ENCODE measurements at places on chromosomes 1 and 21. TPM values are rescaled to one million over a fixed set of nuclear protein-coding genes. Genes with fewer than 3 reads are reported as not detected.

The SLC45A3 gene
- 2.2 TPM for total RNA-seq

The CDK18 gene
- 14.3 TPM for total RNA-seq

The GBP5 gene
- total RNA-seq = 1.1 TPM

The DENND2D gene
- 5.9 TPM for total RNA-seq

The NR5A2 gene
- 1.1 TPM for total RNA-seq

The HENMT1 gene
- total RNA-seq = 3.9 TPM

The TNFSF4 gene
- total RNA-seq = 1.8 TPM

The KDF1 gene
- total RNA-seq = not detected

The TARDBP gene
- 113 TPM for total RNA-seq

The SAMD11 gene
- total RNA-seq = 4.3 TPM

DNA sequence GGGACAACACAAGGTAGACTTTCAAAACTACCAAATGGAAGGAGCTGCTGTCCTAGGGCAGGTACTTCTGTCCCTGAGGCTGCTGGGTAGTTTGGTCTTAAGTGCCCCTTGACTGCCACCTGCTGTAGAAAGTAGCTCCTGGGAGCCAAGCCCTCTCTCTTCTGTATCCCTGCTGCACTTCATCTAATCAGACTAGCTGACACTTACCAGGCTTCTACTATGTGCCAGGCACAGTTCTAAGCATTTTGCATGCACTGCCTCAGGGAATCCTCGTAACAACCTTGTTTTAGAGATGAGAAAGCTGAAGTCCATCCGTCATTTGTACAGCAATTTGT, 15.9 kb upstream of the SRSF4 start:
- peaks cover 65% of the 10 kb centered on the region for H3K36me3 ChIP-seq
- H3K4me1 ChIP-seq = peaks cover 28% of the 10 kb centered on the region
- H3K4me3 ChIP-seq = no peak overlapping the region
- H3K27me3 ChIP-seq = no peaks in the 10 kb centered on the region

- no peak overlapping the region for H3K27ac ChIP-seq
- H3K4me1 ChIP-seq = no peaks in the 10 kb centered on the region
- no peaks in the 10 kb centered on the region for H3K27me3 ChIP-seq
- no peak overlapping the region for H3K4me3 ChIP-seq
- H3K36me3 ChIP-seq = peaks cover 4% of the 10 kb centered on the region
Measured at GRCh38 chr1:53069265-53069662, 7.3 kb downstream of the PODN start.

GRCh38 chr1:181013144-181013543, 9.5 kb downstream of the STX6 start:
- H3K4me1 ChIP-seq = peaks cover 17% of the 10 kb centered on the region
- H3K36me3 ChIP-seq = no peaks in the 10 kb centered on the region
- H3K4me3 ChIP-seq = no peak overlapping the region

GRCh38 chr21:16588433-16588860, 858.7 kb downstream of the USP25 start:
- no peaks in the 10 kb centered on the region for H3K36me3 ChIP-seq
- H3K4me1 ChIP-seq = peaks cover 25% of the 10 kb centered on the region
- no peaks in the 10 kb centered on the region for H3K27me3 ChIP-seq
- H3K27ac ChIP-seq = peak overlapping the region; percentile 70
- peak overlapping the region; percentile 49 for H3K4me3 ChIP-seq

GRCh38 chr1:24724345-24725208, 20.7 kb upstream of the CLIC4 start:
- no peaks in the 10 kb centered on the region for H3K4me1 ChIP-seq
- no peaks in the 10 kb centered on the region for H3K36me3 ChIP-seq
- no peaks in the 10 kb centered on the region for H3K27me3 ChIP-seq
- H3K4me3 ChIP-seq = no peak overlapping the region

GRCh38 chr1:181482521-181483284, 614 bp upstream of the CACNA1E start:
- H3K27ac ChIP-seq = no peak overlapping the region

DNA sequence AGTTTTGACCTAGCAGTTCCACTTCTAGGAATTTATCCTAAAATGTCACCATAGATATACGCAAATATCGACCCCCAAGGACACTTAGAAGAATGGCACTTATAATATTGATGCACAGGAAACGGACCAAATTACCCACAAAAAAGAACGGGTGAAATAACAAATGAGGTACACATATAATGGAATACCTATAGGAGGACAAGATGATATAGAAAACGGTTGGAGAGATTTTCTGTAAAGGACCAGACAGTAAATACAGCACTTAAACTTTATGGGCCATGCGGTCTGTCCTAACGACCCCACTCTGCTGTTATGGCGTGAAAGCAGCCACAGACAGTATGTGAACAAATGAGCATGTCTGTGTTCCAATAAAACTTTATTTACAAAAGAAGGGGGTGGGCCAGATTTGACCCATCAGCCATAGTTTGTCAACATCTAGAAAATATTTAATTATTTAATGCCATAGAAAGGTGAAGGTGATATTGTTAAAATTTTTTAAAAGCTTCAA, 2.4 kb downstream of the TMPRSS3 start:
- no peaks in the 10 kb centered on the region for H3K4me1 ChIP-seq
- no peaks in the 10 kb centered on the region for H3K36me3 ChIP-seq
- H3K27ac ChIP-seq = no peak overlapping the region
- no peak overlapping the region for H3K4me3 ChIP-seq
- peaks cover 3% of the 10 kb centered on the region for H3K27me3 ChIP-seq
- DNase-seq = no peak

DNA sequence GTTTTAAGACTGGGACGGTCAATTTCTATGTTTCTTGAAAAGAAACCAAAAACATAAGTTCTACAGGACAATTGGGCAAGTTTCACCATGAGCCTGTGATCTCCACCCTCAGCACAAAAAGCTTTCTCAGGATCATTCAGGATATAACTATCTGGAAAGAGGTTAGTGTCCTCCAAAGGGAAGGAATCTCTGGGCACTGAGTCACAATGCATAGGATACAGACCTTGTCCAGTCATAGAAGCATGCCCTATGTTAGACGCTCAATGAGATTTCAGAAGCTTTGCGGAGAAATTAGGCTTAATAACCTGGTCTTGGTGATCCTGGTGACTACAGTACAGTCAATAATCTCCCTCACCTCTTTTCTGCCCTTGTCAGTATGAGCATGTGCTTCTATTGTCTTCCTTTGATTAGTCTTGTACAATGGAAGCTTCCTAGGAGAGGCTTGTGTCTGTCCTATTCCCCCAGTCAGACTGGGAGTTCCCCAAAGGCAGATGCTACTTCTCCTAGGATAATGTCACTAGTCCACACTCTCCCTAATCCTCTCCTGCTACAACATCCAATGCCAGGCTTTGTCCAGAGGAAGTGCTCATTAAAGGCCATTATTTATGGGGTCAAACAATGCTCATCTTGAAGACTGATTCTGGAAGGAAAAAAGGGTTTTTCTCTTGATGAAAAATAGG, 97.4 kb downstream of the KCNH1 start:
- no peak for DNase-seq
- no peaks in the 10 kb centered on the region for H3K27me3 ChIP-seq
- no peaks in the 10 kb centered on the region for H3K36me3 ChIP-seq
- H3K4me3 ChIP-seq = no peak overlapping the region
- no peaks in the 10 kb centered on the region for H3K4me1 ChIP-seq

DNA sequence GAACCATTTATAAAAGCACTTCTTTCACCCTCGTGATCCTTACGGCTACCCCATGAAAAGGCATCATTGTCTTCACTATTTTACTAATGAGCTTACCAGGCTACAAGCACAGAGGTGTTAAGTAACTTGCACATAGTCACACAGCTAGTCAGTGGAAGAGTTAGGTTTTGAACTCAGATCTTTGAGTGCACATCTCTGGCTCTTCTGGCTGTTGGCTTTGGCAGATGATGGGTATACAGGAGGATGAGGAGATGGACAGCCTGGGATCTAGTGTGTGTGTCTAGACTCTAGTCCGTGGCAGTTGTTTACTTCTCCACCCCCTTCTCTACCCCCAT, 11.6 kb downstream of the VANGL2 start:
- no peak overlapping the region for H3K27ac ChIP-seq
- H3K4me1 ChIP-seq = peaks cover 16% of the 10 kb centered on the region
- DNase-seq = no peak
- no peaks in the 10 kb centered on the region for H3K27me3 ChIP-seq
- no peak overlapping the region for H3K4me3 ChIP-seq

- no peak overlapping the region for H3K4me3 ChIP-seq
- DNase-seq = no peak
- no peaks in the 10 kb centered on the region for H3K36me3 ChIP-seq
- no peaks in the 10 kb centered on the region for H3K27me3 ChIP-seq
- H3K27ac ChIP-seq = peak overlapping the region; percentile 47
Measured at GRCh38 chr1:228804640-228805413, 69.5 kb downstream of the RHOU start.

GRCh38 chr1:1946540-1946939, 27.5 kb upstream of the TMEM52 start:
- peaks cover 59% of the 10 kb centered on the region for H3K27me3 ChIP-seq
- H3K4me1 ChIP-seq = no peaks in the 10 kb centered on the region
- no peaks in the 10 kb centered on the region for H3K36me3 ChIP-seq
- no peak overlapping the region for H3K4me3 ChIP-seq
- DNase-seq = no peak

DNA sequence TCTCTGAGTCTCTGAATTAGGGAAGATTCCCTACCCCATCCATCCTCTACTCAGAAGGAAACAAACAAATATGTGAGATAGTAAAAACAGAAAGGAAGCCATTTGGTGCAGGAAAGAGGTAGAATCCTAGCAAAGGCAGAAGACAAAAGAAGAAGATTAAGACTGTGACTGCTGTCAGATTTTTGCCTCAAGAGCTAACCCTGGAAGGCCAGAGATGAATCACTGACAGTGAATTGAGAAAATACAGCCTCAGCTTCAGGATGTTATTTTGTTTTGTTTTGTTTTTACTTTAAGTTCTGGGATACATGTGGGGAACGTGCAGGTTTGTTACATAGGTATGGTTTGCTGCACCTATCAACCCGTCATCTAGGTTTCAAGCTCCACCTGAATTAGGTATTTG, 31.7 kb downstream of the DSTYK start:
- H3K27me3 ChIP-seq = no peaks in the 10 kb centered on the region
- no peak for DNase-seq

DNA sequence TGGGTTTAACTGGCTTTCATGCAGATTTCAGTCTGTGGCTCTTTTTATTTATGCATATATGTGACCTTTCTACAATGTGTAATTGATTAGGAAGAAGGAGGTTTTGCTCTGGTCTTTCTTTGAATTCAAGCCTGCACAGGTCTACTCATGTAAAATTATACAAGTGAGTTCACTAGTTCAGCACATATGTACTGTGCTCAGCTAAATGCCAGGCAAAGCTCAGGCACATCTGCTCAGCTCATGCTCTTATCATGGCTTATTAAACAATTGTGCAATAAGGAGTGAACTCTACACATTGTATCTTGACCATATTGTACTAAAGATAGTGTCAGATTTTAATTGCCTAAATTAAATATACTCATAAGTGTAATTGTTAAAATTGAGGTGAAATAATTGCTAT, 378.4 kb downstream of the ADGRL2 start:
- H3K36me3 ChIP-seq = no peaks in the 10 kb centered on the region
- no peak overlapping the region for H3K4me3 ChIP-seq
- H3K4me1 ChIP-seq = no peaks in the 10 kb centered on the region
- DNase-seq = no peak
- no peak overlapping the region for H3K27ac ChIP-seq

GRCh38 chr1:92329347-92330129, 30.7 kb downstream of the RPAP2 start:
- DNase-seq = no peak
- H3K27me3 ChIP-seq = no peaks in the 10 kb centered on the region
- H3K36me3 ChIP-seq = peaks cover 4% of the 10 kb centered on the region

- peak overlapping the region; percentile 29 for H3K27ac ChIP-seq
- H3K4me1 ChIP-seq = peaks cover 20% of the 10 kb centered on the region
- DNase-seq = no peak
- H3K27me3 ChIP-seq = no peaks in the 10 kb centered on the region
- H3K4me3 ChIP-seq = no peak overlapping the region
Measured at GRCh38 chr1:112446411-112446810, 50.4 kb downstream of the CTTNBP2NL start.

- H3K27me3 ChIP-seq = no peaks in the 10 kb centered on the region
- no peak overlapping the region for H3K4me3 ChIP-seq
- no peaks in the 10 kb centered on the region for H3K4me1 ChIP-seq
Measured at GRCh38 chr1:16124377-16125087, 31.3 kb downstream of the EPHA2 start.

DNA sequence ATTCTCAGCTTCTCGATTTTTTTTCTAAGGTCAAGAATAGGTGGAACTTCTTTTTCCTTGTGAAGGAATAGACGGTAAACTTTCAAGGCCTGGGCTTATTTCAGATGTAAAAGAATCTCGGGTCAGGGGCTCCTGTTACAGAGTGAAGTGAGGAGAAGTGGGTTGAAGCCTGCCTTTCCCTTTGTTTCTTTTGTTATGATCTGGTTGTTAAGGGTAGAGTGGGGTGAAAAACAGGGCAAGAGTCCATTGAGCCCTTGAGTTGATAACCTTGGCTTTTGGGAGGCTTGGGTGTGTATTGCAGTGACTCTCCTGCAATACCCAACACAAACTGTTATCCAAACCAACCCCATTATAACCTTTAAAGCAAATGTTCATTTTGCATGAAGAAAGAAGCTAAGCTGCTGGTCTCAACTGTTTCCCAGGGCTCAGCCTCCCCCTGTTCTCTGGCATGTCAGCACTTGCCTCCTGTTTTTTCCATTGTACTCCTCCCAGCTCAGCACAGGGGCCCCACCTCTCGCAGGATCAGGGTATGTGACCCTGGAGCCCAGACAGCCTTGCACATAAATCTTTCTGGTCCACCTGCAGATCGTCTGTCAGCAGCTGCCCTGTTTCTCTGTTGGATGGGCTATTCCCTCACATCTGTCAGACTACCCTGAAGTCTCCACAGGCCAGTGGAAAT, 102.4 kb downstream of the CACHD1 start:
- DNase-seq = no peak
- H3K27me3 ChIP-seq = no peaks in the 10 kb centered on the region
- H3K4me3 ChIP-seq = no peak overlapping the region

GRCh38 chr1:154747740-154748404, 122.2 kb downstream of the KCNN3 start:
- peaks cover 18% of the 10 kb centered on the region for H3K27me3 ChIP-seq
- no peaks in the 10 kb centered on the region for H3K36me3 ChIP-seq
- H3K4me1 ChIP-seq = no peaks in the 10 kb centered on the region
- peak overlapping the region; percentile 69 for H3K27ac ChIP-seq
- DNase-seq = peak; percentile 92
- no peak overlapping the region for H3K4me3 ChIP-seq

DNA sequence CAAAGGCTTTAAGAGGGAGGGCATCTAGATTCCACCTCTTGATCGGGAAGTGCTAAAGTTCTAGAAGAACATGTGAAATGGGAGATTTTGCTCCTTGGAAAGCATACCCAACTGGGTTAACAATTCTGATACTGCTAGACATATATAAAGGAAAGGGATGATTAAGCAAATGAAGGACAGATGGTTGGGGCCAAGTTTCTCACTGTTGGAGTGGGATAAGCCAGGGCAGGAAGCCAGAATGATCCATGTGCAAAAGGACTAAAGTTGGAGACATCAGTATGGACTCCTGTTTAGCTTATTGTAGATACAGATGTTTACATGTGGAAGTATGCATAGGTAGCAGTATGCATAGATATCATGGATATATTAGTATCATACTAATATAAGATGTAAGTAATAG, 16.8 kb downstream of the PLA2G5 start:
- H3K27me3 ChIP-seq = no peaks in the 10 kb centered on the region
- H3K36me3 ChIP-seq = peaks cover 23% of the 10 kb centered on the region
- H3K27ac ChIP-seq = no peak overlapping the region

All from sigmoid colon (tissue), 7 donors.